Mammary epithelial cell (primary cell): ENCODE measurements at places on chromosomes 1 and 21. TPM values are rescaled to one million over a fixed set of nuclear protein-coding genes. Genes with fewer than 3 reads are reported as not detected.

- DNase-seq = no peak
Measured at GRCh38 chr1:6519491-6519934, 28.0 kb upstream of the PLEKHG5 start.

DNA sequence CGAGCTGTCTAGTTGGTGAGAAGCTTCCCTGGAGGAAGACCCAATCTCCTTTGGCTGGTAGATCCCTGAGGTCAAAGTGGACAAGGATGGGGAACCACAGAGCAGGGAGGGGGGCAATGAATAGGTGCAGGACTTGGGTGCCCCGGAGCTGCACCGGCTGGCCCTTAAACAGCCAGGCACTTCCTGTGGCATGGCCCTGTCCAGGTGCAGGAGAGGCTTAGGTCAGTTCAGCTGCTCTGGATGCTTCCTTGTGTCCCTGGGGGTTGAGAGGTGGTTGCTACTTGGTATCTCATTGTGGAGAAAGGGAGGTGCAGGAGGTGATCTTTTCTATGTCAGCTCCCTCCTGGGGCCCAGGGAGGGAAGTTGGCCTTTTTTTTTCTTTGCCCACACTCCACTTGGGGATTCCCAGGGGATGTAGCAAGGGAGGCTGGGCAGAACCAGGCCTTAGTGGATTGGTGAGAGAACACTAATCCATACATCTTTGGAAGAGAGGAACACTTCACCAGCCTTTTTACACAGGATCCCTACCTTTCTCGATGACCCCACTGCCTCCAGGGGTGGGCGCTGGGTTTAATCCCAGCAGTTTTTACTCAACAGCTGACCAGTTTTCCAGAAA lies 1.2 kb upstream of the ST3GAL3 start:
- DNase-seq = peak; percentile 41

GRCh38 chr1:81758181-81758580 lies 42.6 kb upstream of the ADGRL2 start:
- DNase-seq = no peak

The LENEP gene
- 0.82 TPM in 1 of 2 replicates, not detected in the other for total RNA-seq

The SPOCD1 gene
- total RNA-seq = 10.3 TPM
